ENCODE measurements at places on chromosomes 12 and 14.

DNA sequence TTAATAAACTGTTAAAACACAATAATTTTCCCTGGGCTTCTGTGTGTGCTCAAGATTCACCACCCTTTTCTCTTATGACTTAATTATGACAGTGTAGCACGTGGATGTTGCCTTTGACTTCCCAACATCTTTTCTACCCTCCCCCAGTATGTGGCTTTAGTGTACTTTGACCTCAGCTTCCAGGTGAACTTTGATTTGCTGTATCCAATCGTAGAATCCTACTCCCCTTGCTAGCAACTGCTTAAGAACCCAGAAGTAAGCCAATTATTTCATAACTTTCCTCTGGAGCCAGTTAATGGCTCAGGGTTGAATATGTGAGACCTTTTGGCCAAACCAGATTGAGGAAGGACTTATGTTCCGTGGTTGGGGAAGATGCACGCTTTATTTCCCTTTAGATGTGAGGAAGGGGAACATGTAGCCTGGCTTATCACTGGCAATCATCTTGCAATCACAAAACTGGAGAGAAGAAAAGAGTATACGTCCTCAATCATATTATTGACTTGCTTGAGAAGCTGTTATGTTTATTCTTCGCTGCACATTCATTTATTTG is 259.6 kb upstream of the ATP2B1 start:
- no peak for DNase-seq

DNA sequence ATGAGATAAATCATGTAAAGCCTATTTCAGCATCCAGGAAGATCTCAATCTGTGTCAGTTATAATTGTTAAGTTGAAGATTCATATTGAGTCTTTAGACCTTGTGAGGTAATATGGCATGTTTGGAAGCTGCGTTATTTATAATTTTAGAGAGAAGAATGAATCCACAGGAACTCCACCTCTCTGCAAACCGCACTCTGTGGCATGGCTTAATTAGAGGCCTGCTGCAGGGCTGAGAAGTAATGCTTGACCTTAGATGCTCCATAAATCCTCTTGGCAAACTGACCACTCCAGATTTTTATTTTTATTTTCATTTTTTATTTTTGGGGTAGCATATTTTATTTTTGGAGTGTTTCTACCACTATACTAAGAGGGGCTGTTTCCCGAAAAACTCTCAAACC is 28.8 kb downstream of the BCAT1 start:
- DNase-seq = no peak

DNA sequence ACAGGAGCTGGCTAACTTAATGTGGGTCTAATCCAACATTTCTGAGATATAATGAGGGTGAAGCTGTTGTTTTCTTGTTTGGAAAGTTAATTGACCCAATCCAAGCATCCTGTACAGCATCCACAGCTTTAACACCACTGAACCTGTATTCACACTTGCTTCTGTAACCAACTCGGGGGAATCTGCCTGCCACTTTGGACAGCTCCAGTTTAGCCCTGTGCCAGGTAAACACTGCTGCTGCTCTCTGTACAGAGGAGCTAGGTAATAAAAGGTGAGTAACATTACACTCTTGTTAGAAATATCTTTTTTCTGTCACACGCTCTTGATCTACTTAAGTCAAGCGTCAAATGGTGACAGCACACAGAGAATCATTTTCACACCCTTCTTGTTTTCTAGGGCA is 700 bp downstream of the OR11G2 start:
- DNase-seq = no peak

- DNase-seq = no peak
These were observed 50.9 kb upstream of the PPFIA2 start for GRCh38 chr12:81809829-81810595.

DNA sequence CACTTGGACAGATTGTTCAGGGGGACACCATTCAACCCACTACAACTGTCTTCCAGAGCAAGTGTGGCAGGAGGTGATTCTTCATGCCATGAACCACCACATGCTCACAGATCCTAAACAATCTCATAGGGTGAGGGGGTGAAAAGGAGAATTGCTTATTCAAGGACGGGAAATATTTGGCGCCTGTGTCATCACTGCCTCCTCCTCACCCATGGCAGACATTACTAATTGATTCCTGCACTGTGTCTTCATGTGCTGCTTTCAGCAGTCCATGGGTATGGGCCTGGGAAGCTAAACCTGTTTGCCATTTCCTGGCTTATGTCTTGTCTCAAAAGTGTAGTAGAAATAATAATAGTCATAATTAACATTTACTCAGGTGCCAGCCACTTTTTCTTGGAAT is 31.3 kb downstream of the MMAB start:
- DNase-seq = no peak

- no peak for DNase-seq
These were observed 13.0 kb downstream of the MVK start for GRCh38 chr12:109586385-109587296.

- no peak for DNase-seq
These were observed 345.9 kb upstream of the RGS6 start for GRCh38 chr14:71586131-71586897.

DNA sequence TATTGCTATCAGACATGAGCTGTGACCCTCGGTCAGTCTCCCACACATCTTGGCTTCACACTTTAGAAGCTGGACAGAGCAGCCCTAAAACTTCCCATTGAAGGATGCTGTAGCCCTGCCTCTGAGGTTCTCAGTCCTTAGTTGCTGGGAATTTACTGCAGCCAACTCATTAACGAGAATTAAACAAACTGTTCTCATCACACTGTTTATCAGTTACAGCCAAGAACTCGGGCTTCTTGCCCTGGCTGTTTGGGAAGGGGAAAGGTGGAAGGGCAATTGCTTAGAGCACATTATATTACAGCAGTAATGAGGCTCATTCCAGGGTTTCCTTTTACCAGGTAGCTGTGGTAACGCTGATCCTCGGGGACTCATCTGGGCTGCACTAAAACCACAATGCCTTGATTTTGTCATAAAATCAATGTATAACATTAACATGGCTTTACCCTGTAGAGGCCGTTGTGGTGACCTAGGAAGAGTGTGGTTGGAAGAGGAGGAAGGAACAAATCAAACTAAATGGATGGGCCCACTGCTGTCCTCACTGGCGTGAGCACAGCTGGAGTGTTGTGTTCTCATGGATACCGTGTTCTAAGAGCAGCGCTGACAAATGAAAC is 87.1 kb downstream of the GPR135 start:
- DNase-seq = no peak

DNA sequence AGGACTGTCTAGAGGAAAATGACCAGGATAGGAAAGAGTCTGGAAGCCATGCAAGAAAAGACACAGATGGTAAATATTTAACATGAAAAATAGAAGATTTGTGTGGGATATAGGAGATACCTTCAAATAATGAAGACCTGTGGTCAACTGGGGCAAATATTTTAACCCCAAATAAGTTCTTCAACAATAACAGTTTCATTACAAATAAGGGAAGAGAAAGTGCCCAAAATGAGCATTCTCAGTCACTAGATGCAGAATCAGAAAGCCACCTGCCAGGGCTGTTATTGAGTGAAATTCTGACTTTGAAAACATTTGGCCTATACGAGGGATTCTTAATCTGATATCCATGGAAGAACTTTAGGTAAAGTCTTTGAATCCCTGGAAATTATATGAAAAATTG is 231.2 kb upstream of the PLEKHG7 start:
- DNase-seq = no peak

DNA sequence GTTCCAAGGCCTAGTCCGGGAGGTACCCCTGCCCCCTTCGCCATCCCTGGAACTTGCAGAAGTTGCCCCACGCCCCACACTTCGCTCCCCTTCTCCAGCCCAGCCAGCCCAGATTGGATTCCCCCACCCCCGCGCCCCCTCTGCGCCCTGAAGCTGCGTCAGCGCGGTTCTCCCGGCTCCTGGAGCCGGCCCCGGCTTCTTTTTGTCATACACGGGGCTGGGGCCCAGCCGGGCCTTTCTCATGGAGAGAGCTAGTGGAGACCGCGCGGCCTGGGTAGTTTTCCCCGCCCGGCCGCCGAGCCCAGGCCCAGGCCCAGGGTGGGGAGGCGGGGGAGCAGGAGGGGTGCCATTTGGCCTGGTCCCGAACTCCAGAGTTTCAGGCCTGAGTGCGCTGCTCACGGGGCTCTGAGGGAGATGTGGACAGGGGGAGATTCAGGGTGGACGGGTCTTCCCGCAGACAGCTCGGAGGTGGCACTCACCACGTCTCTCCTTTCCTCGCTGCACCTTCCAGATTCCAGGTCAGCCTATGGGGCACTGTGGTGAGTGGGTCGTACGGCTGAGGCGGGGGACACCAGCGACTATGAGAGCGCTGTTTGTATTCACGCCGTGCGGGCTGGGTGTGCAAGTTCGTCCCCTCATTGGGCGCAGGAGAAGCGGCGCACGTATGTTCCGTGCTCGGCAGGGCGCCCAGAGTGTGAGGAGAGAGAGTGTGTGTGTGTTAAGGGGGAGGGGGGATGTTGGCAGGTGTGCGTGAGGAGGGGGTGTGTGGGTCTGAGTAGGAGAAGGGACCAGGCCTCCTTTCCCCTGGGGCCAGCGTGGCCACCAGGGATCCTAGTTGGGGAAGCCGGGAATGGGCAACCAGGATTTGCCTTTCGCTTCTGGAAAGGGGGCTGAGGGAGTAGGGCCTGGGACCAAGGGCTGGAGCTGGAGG is 785 bp upstream of the LHX5 start:
- no peak for DNase-seq

DNA sequence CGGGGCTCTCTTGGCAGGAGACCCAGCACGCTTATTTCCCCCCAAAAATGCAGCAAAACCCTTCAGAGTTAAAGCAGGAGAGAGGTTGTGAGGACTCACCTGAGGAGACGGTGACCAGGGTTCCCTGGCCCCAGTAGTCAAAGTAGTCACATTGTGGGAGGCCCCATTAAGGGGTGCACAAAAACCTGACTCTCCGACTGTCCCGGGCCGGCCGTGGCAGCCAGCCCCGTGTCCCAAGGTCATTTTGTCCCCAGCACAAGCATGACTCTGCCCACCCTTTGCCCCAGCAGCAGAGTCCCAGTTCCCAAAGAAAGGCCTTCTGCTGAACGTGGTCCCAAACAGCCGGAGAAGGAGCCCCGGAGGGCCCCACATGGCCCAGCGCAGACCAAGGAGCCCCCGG is 337.7 kb downstream of the TMEM121 start:
- no peak for DNase-seq

- no peak for DNase-seq
These were observed 6.0 kb downstream of the SYT1 start for GRCh38 chr12:78870539-78870938.

DNA sequence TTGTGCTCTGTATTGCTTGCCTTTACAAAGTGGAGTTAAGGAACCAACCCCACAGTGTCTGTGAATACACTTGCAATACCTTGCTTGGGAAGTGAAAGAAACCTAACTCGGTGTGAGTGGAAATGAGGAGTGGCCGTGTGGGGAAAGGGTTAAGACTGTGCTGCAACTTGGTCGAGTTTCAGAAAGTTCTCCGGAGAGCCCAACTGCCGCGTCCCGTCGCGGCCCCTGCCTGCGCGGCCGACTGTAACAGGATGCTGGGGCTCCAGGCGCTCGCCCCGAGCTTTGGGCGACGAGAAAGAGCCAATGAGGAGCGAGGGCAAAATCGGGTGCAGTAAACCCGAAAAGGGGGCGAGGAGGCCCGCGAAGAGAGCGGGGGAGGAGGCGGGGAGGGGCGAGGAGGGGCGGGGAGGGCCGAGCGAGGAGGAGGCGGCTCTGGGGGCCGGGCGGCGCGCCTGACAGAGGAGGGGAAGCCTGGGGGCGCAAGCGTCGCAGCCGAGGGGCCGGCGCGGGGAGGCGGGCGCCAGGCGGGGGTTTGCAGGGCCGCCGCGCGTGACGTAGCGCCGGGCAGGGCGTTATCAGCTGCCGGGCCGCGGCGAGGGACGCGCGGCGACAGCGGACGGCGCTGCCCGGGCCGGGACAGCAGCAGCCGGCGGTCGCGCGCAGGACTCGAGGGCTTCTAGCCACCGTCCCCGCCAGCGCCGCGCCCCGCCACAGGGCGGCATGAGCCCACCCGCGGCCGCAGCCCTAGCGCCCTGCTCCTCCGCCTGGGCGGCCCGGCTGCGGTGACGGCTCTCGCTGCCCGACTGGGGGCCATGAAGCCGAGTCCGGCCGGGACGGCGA is at the start of gene DACT1:
DACT1 (plus strand) TSS at position 572 of the 840 bp plus-strand sequence; CDS start at position 813, 241 bp downstream.
- DNase-seq = no peak

DNA sequence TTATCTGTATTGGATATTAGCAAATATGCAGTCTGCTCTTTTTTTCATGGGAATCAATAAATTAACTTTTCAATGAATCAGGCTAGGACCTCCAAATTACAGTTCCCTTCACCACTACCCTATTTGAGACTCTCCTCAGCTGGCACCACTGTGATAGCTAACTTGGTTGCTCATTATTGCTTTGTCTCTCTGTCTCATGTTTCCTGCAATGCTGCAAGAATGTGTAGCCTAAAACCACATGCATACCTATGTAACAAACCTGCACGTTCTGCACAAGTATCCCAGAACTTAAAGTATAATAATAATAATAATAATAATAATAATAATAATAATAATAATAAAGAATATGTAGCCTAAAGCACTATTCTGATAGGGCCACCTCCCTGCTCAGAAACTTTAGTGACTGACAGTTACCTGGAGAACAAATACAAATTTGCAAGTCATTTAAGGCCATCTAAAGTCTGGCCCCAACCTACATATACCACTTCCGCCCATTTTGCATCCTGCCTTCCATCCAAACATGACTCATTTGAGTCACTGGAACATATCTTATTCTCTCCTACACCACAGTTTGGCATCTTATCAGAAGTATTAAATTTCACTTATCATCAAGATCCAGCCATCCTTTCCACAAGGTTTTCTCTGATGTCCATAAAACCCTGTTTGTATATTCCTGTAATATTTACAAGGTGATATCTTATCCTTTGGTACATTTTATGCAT is 215.1 kb downstream of the LRRK2 start:
- DNase-seq = no peak

DNA sequence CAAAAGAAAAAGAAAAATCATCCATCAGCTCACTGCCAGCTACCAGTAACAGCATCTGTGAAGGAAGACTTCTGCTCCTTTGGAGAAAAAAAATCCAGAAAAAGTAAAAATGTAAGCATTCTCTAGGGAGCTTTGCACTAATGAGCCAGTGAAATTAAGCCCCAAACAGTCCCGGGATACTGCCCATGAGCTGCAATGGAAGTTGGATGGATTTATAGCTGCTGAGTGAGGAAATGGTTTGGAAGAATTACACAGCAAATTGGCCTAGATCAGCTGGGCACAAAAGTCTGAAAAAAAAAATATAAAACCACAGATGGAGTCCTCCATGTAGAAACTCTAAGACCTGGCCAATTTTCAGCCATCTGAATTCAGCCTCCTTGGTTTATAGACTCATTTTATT is 462.9 kb upstream of the USP15 start:
- no peak for DNase-seq
